ENCODE measurements at places on chromosomes 5 and 9. TPM values are rescaled to one million over a fixed set of nuclear protein-coding genes. Genes with fewer than 3 reads are reported as not detected.

DNA sequence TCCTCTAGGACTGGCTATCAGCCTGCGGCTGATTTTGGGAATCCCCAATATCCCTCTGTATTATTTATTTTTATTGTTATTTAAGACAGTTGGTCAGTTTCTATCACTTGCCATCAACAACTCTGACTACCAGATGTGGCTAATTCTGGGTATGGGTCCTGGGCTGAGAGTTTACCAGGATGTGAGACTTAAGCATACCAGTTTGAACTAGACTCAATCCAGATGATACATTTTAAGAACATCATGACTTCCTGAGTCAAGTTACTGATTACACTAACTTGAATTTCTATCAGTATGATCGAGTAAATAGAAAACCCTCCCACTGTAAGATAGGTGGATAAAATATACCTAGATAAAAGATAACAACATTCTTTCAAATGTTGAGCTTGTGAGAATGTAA is 634.0 kb downstream of the MAT2B start:
- ATAC-seq = no peak

DNA sequence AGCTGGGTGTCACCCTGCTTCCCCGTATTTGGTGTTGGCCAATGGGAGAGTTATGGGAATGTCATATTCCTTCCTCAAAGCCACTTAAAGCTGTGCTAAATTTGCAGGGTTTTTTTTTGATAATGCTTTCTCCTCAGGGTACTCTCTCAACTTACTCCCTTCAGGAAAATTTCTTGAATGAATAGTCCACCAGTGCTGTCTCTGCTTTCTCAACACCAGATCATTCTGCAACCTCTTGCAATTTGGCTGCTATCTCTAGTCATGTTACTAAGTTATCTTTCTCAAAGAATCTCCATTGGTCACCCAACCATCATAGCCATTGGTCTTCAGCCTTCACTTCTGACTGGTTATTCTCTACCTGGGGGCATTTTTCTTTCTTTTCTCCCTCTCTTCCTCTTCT is 13.4 kb upstream of the TNFAIP8 start:
- no peak for ATAC-seq

- ATAC-seq = no peak
Measured at GRCh38 chr5:125298258-125298657, 551.8 kb upstream of the ZNF608 start.

DNA sequence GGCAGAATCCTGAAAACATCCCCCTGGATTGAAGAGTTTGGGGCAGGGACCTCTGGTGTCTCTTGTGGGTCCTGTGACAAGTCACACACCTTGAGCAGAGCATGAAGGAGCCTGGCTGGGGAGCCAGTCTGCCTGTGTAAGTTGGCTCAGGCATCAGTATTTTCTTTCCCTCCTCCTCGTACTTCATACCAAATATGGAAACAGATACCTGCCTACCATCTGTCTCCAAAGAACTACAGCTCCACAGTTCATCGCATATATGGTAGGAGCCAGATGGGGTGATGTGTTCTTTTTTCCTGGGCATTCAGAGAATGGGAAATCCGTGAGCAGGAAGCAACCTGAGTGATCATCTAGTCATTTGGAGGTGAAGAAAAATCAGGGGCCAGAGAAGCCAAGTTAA is 177.3 kb upstream of the RAD23B start:
- ATAC-seq = no peak

GRCh38 chr5:43649256-43649655 is 46.3 kb downstream of the NNT start:
- no peak for ATAC-seq

GRCh38 chr5:72122602-72123001 is 15.3 kb downstream of the MAP1B start:
- ATAC-seq = no peak

DNA sequence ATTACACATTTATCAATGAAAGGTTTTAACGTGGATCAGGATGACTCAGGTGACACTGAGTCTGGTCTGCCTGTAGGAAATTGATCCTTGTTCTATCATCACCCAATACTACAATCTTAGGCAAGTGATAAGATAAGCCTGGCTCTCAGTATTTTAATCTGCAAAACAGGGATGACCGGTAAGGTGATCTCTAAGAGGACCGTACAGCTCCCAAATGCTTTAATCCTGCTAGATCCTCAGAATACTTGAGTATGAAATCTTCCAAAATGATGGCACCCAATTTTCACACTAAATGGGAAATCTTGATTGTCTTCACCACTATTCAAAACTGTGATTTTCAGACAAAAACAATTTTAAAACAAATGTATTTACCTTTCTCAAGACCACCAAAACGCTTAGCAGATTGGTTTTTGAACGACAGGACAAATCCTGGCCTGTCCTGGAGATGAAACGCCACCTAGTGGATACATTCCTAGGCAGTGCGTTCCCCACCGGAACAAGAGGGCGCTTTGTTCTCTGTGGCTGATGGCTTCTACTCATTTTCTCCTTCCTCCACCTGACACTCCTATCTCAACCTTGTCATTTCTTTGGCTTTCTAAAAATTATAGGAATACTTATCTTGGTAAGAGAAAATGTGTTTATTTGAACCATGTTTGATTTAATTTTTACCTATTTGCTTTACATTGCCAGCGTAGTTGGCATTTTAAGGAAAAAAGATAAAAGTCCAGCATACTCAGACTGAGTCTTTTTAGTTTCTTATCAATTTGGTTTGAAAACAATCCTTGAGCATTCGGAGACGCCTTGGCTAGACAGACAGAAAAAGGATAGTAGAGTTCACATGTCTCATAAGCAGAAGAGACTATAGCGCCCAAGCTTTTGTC is 41.2 kb upstream of the VCAN start:
- peak; percentile 66 for ATAC-seq

DNA sequence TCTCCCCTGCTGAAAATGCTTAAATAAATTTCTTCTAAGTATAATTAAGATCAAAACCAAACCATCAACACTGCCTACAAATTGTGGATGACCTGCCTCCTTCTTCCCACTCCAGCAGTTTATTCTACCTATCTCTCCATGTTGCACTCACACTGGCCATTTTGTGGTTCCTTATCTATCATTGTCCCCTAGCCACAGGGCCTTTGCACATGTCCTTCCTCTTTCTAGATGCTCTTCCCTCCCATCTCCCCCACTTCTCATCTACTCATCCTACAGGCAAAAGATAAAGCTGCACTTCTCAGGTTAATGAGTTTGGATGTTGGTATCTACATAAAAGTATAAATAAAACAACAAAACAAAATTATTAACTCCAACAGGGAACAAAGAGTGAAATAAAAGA is 70.6 kb upstream of the CCNG1 start:
- no peak for ATAC-seq

DNA sequence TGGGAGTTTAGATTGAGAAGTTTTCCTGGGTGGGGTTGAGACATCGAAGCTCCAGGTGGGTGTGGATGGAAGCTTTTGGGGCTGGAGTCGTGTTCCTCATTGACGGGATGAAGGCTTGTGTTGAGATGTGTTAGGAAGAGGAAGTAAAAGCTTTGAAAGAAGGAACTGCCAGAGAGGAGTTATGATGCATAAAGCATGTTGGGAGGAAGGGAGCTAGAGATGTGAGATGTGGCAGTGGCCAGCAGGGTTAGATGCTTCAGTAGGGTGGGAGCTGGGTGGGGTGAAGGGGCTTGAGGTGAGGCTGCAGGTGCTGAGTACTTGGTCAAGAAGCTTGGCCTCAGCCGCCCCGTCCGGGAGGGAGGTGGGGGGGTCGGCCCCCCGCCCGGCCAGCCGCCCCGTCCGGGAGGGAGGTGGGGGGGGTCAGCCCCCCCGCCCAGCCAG is 56.7 kb downstream of the HSPA4 start:
- ATAC-seq = peak; percentile 14

CRAT gene
- 33.4 TPM for total RNA-seq

GPRIN1 gene
- 1.9 TPM for total RNA-seq

KIF27 gene
- 2.5 TPM for total RNA-seq

SPINK1 gene
- not detected for total RNA-seq

ROPN1L gene
- not detected for total RNA-seq

PROB1 gene
- 1.9 TPM for total RNA-seq
